CD14-positive monocyte (primary cell): ENCODE measurements at places on chromosomes 11 and 22. TPM values are rescaled to one million over a fixed set of nuclear protein-coding genes. Genes with fewer than 3 reads are reported as not detected.

DNA sequence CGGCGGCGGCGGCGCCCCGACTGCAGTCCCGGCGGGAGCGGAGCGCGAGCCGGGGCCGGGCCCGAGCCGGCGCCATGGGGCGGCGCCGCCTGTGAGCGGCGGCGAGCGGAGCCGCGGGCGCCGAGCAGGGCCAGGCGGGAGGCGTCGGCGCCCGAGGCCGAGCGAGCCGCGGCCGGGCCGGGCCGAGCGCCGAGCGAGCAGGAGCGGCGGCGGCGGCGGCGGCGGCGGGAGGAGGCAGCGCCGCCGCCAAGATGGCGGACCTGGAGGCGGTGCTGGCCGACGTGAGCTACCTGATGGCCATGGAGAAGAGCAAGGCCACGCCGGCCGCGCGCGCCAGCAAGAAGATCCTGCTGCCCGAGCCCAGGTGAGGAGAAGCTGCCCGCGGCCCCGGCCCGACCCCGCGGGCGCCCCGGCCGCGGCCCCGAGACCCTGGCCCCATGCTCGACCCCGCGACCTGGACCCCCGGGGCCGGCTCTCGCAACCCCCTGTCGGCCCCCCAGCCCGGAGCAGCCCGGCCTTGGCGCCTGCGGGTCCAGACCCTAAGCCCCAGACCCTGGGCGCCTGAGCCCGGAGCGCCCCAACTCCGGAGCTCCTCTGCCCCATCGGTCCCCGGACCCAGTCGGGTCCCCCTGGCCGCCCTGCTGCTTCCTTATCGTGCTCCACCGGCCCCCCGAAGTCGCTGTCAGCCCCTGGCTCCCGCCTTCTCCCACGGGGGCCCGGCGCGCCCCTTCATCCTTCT lies at the start of gene GRK2:
GRK2 (plus strand) TSS at position 25 of the 739 bp plus-strand sequence; CDS start at position 252, 227 bp downstream.
- DNase-seq: peak; percentile 55

GRCh38 chr22:42152661-42153270 lies 22.2 kb upstream of the CYP2D6 start:
- no peak for DNase-seq

DNA sequence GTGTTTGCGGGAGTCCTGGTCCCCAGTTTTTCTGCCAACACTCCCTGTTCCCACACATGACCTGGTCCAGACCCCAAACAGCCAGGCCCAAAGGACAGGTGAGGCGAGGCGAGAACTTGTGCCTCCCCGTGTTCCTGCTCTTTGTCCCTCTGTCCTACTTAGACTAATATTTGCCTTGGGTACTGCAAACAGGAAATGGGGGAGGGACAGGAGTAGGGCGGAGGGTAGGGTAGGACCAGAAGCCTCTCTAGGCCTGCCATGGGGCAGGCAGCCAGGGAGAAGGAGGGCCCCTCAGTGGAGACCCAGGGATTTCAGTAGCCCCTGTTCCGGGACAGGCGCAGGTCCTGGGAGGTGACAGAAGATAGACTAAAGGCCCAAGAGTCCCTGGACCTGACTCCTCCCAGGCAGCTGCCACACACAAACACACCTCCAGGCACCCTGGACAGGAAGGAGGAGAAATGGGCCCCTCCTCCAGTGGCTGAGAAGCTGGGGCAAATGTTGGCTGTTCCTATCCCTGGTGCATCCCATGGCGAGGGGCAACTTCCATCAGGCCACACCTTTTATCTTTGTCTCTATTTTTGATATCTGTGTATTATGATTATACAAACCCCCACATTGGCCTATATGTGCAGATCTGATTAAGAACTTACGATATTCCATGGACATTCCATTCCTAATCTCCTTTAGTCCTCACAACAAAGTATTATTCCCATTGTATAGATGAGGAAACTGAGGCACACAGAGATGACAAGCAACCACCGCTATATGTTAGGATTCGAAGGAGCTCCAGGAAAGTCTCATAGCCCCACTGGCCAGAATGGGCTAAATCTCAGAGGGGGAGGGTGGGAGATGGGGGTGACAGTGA lies 626 bp upstream of the F2 start:
- DNase-seq: no peak

Gene DCDC1
- not detected for polyA plus RNA-seq

GRCh38 chr11:117535850-117536411 lies 208.3 kb downstream of the CEP164 start:
- no peak for DNase-seq

DNA sequence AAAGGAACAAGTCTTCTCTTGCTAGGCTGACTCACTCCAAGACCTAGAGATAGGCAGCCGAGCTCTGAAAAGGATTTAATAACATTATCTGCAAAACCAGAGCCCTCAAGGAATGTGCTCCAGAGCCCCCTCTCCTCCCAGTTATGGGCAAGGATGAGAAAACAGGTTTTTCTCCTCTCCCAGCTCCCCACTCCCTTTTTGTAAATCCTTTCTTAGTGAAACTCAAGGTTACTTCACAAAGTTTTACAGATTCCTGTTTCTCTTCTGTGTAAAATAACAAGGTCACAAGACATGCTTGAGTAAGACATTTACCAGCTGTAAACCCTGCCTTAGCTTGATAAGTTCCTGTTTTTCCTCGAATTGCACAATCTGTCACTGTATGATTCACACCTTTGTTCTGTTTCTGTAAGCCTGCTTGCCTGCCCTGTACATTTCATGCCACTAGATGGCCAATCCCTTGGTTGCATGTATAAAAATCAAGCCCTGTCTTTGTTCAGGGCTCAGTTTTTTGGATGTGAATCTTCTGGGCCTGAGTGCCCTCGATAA lies 489.4 kb downstream of the KCNA4 start:
- peak; percentile 95 for DNase-seq

DNA sequence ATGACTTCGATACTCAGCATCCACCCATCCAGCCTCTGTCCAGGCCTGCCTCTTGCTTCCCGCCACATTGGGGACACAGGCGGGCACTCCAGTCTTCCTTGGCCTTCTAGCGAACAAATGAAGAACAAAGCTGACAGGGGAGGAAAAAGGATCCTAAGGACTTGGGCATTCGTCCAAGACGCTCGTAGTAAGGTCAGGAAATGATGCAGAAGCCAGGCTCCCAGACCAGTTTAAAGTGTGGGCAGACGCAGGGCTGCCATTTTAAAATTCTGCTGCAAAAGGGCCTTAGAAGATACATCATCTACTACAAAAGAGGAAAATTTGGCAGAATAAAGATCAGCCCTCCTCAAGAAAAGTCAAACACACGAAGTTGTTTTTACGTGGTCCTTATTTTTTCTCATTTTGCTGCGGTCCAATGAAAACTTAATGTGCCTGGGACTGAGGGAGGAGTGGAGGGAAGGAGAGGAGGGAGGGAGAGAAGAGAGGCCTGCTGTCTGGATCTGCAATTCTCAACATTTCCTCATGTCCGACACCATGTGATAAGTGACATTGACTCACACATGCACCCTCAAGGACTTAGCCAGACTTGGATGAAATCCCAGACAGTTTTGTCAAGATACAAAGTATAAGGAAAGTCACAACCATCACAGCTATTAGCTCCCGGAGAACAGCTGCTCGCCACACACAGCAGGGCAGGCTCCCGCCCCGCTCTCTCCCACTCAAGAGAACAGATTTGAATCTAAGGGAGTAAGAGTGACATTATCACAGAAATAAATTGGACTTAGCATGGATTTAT lies 5.7 kb downstream of the DNAL4 start:
- DNase-seq: no peak

DNA sequence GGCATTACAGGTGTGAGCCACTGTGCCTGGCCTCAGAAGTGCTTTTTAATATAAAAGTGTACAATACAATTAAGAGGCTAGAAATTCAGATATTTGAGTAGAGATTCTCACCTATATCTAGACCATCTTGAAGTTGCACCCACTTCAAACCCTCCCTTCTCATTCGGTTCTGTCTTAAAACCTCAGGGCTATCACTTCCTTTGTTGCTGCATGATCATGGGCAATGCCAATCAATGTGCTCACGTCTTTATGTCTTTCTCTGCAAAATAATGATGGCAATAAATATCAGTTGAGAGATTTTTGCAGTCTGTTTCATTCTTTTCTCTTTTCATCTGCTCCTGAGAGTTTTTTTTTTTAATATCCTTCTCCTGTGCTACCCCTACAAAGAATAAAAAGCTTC lies 9.3 kb upstream of the NUP160 start:
- DNase-seq: no peak

DNA sequence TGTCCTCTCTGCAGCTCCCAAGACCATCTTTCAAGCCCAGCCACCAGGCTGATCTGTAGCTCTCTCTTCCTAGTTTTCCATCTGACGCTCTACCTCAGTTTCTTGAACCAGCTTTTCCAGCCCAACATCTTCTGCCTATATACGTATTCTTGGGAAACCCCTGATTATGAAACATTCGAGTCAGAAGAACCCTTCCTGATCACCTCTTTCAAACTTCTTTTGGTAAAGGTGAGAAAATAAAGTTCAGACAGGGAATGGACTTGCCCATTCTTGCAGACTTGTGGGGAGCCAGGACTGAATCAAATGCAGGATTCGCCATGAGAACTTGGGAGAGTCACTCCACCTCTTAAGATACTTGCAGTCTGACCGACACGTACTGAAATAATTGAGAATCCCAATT lies 169.5 kb upstream of the NARS2 start:
- DNase-seq: no peak

GRCh38 chr22:23984430-23984829 lies 4.5 kb downstream of the GSTT2 start:
- DNase-seq: peak; percentile 42

- DNase-seq: no peak
These were observed 205.0 kb upstream of the RAG2 start for GRCh38 chr11:36803084-36803483.

DNA sequence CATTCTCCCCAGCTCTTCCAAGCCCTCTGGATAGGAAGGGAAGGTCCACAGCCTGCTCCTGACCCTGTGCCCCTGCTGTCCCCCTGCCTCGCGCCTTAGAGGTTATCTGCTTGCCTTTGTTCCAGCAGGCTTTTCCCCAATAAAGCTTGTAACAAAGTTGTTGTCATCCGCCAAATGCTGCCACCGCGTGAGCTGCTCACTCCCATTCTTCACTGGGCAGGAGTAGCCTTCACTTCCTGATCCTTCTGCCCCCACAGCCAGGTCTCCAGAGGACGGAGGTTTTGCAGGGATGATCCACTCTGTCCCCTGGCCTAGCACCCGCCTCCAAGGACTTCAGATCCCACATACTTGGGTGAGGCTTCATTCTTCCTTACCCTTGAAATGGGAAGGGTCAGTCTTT lies 94.0 kb upstream of the RASSF10 start:
- DNase-seq: no peak

DNA sequence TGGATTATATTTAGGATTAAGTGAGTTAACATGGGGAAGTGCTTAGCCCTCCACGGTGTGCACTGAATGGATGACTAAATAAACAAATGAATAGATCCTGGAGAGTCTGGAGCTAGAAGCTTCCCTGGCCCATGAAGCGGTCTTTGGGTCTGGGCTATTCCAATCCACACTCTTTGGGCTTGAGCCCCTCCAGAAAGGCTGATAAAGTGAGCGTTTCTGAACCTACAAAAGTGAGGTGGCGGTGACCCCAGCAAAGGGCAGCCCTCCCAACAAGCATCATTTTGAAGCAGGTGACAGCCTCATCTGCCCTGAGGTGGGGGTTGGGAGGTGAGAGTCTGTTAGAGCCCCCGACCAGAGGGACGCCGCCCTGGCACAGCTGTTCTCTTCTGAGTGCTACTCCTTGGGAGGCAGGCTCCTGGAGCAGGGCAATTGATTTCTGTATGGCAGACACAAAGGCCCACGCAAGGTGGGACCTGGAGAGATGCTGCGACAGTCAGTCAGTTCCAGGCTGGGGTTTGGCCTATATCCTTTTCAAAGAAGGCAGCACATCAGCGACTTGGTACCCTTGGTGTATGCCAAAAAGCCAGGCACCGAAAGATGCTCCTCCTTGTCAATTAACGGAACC lies 157.8 kb downstream of the CACNA1I start:
- no peak for DNase-seq

Gene MYO18B
- polyA plus RNA-seq: not detected in 2 replicates

Gene MAPK12
- 3.2 TPM in 2 replicates for polyA plus RNA-seq

GRCh38 chr11:1807264-1807995 lies 27.4 kb upstream of the SYT8 start:
- DNase-seq: no peak

Gene DNAJB13
- not detected for polyA plus RNA-seq
